ENCODE measurements at places on chromosomes 4 and X.

GRCh38 chrX:4710618-4711433, 997.4 kb upstream of the PRKX start:
- no peak for DNase-seq

DNA sequence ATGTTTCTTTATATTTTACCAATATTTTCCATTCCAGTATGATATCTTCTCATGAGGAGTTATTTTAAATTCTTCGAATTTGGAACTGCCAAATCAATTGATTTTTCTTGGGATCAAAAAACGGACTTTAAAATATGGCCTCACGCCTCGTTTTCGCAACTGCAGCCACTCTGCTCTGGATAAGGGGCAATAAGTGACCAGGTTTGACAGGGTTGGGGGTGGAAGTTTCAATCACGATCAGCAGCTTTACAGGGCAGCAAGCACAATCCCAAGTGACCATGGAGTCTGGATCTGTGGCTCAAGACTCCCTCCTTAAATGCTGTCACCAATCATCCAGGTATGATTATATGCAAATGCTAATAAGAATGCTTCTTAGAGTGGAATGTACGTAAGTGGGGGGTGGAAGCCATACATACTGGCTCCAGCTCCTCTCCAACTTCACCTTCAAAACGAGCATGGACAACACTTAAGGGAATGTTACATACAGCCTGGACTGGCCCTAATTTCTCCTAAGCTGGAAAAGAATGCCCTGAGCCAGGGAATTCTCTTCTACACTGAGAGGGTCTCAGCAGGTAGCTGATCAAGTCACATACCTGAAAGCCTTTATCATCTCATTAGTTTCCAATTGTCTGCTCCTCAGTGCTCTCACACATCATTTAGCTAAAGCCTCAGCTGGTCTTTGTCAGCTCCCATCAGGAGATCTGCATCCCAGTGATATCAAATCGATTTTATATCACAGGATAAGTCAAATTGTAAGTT, 176.9 kb upstream of the DCAF8L1 start:
- DNase-seq: no peak

GRCh38 chr4:166277401-166277800, 404.4 kb downstream of the TLL1 start:
- DNase-seq: no peak

DNA sequence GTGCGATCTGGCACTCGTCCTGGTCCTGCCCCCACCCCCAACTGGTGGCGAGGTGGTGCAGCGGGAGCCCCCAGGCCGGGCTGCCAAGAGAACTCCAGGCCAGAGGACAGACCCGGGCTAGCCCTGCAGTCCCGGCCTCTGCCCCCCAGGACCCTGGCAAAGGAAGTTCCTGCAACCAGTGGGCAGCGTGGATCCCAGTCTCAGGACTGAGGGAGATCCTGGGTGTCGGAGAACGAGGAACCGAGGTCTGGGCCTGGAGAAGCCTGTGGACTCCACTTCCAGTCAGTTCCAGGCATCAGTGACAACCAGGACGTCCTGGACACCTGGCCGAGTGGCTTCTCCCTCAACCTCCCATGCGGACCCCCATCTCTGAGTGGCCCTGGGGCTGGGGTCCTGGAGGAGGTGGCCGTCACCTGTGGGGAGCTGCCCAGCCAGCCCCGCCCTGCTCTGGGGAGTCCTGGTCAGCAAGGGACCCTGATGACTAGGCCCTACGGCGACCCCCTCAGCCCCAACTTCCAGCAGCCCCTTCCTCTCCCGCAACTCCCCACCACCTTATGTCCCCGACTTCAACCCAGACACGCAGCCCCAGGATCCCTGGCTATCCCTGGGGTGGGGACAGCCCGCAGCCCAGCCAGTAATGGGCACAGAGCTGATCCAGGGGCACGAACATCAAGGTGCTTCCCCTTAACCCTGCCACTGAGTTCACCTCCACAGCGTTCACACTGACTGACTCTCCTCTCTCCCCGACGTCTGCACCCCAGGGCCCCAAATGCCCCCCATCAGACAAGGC, 53.7 kb upstream of the NKX1-1 start:
- no peak for DNase-seq

DNA sequence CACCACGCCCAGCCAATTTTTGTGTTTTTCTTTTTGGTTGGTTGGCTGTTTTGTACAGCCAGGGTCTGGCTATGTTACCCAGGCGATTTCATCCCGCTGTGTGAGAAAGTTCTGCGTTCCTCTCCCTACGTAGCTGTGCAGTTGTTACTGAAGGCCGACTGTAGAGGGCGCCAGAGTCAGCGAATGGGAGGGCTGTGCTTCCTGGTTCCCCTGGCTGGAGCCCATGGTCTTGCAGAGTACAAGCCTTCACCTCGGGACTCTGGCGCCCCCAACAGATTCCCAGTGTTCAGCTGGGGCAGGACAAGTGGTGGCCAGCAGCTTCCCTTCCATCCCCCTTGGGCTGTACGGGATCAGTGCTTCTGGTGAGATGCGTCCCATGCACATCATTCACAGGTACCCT, 5.6 kb upstream of the CT45A1 start:
- DNase-seq: peak; percentile 11

GRCh38 chr4:54016504-54016903, 47.9 kb downstream of the CHIC2 start:
- DNase-seq: no peak

- no peak for DNase-seq
These were observed 177.5 kb downstream of the ANKRD50 start for GRCh38 chr4:124535003-124535402.

GRCh38 chr4:105248613-105249012, 101.9 kb downstream of the TET2 start:
- no peak for DNase-seq

GRCh38 chr4:78313754-78314120, 237.8 kb upstream of the ANXA3 start:
- DNase-seq: no peak

DNA sequence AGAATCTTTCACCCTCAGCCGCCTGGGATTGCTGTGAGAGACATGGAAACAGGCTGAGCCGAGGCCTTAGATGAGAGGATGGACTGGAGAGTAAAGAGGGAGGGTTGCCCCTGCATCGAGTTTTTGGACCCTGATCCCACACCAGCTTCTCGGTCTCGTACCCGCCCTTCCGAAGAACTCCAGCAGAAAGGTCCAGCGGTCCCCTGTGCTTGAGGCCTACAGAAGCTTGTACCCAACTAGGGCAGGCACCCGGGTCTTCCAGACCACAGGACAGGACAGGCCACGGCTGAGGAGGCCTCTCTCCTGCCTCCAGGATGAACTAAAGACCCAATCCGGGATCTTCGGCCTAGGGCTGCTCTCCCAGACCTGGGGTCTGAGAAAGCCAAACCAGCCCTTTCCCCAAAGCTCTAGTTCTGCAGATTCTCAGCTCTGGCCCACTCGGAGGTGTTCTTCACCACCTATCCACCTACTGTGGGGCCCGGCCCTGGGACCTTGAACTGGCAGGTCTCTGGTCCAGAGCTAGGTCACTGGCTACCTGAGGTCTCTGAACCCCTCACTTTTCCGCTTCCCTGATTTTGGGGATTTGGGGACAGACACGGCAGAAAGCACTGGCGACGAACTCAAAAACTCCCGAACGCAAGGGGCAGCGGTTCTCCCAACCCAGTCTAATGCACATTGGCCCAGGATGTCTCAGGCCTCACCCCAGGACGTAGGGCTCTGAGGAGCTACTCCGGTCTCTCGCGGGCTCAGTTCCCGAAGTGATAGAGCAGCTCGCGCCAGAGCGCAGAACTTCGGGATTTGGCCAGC, 1.1 kb downstream of the NKX3-2 start:
- DNase-seq: no peak

DNA sequence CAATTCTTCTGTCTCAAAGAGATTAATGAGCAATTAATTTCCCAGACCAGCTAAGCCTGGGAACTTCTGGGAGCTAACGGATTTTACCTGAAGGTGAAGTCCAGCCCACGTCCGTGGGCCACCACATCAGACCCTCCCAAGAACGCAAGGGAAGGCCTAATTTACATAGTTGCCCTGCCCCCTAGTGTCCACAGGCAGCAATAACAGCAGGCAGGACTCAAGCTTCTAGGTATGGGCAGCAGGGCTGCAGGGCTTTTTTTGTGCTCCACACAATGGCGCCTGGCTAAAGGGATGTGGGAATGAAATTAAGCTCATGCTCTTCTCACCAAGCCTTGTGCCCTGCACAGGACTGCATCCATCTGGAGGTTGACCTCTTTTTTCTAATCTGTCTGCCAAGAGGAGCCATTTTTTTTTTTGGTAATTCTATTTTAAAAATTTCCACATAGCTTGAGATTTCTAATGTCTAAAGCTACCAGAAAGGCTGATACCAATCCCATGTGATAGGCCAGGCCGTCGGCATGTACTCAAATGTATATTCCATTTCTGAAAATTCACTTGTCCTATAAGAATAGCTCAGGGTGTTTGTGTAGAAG, 111.9 kb upstream of the TMEM164 start:
- DNase-seq: peak; percentile 55

DNA sequence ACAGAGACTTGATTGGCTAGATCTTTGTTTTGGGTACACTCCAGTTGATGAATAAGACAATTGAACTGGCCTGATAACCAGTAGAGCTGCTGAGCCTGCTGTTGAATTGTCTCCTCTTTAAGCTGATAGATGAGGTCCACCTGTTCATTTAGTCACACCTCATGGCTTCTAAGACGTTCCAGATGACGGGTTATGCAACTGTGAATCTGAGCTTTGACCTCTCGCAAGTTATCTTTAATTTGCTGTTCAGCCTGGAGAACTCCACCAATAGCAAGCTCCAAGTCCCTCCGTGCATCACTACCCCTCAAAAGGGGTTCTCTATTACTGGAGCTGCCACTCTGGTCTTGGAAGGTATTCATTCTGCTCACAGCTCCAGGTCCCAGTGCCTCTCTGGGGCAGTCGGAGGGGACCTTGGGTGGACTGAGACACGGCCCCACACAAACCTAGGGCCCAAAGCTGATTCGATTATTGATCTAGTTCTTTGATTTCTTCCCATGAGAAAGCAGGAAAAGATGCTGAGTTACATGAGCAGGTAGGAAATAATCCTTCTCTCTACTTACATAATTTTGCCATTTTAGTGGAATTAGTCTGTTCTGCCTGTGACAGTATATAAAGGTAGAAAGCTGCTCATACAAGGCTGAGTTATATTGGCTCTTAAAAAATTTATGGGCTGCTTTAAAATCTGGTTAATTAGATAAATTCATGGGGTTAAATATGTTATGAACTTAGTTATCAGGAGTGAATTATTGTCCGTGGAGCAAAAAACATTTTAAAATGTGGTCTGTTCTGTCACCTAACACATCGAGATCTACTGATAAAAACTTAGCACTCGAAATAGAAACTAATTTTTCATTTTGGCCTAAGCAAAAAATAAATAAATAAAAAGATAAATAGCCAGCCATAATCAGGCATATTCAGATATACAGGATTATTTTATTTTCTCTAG, 6.8 kb downstream of the MMAA start:
- no peak for DNase-seq

DNA sequence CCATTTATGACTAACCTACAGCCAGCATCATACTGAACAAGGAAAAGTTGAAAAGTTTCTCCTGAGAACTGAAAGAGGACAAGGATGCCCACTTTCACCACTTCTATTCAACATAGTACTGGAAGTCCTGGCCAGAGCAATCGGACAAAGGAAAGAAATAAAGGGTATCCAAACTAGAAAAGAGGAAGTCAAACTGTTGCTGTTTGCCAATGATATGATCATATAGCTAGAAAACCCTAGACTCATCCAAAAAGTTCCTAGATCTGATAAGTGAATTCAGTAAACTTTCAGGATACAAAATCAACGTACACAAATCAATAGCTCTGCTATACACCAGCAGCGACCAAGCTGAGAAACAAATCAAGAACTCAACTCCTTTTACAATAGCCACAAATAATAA, 64.5 kb downstream of the CENPC start:
- no peak for DNase-seq

DNA sequence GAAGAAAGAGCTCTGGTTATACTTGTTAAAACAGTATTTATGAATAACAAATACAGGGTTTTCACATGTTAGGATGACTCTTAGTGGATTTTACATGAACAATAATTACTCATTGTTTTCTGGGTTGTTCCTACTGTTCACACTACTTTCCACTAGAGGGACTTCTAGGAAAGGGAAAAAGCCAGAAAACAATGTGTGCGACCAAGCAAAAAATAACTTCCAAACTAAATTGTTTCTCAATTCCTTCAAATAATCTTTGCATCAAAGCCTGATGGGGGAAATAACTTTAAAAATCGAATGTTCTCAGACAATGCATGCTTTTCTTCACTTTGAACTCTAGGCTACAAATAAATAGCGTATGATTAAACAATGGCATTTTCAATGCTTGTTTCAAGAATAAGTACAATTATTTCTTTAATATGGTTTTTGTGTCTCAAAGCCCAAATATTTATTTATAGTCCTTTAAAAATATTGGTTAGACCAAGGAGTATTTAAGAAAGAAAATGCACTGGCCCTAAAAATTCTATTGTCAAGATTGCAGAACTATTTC, 72.1 kb upstream of the ETNPPL start:
- peak; percentile 51 for DNase-seq

- DNase-seq: no peak
These were observed 133.8 kb downstream of the KLHL13 start for GRCh38 chrX:117982694-117983392.

DNA sequence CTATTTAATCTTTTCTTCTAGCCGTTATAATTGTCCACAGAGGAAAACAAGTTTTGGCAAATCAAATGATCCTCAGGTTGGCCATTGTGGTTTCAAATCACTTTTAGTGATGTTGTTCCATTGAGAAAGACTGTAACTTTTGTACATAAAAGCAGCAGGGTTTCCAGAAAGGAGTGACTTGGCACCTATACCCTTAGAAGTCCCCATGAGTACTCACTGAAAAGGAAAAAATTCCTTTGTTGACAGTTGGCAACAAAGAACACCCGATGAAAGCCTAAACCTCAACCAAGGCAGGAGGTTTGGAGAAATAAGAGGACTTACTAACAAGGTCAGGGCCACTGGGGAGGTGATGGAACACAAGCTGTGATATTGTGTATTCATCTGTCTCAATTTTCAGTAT, 474.4 kb downstream of the RAPGEF2 start:
- DNase-seq: no peak

GRCh38 chr4:8582941-8583654, 2.9 kb downstream of the GPR78 start:
- no peak for DNase-seq

GRCh38 chrX:132501606-132502005, 12.8 kb upstream of the MBNL3 start:
- DNase-seq: no peak

- no peak for DNase-seq
These were observed 33.2 kb downstream of the UNC5C start for GRCh38 chr4:95515589-95515988.

GRCh38 chrX:118508635-118509034, 13.0 kb downstream of the DOCK11 start:
- no peak for DNase-seq

Measured in kidney tubule cell (primary cell).